NCI-H524 treated with DMSO at 0.1 percent for 48 hours (cell line): ENCODE measurements at places on chromosomes 2 and 18.

DNA sequence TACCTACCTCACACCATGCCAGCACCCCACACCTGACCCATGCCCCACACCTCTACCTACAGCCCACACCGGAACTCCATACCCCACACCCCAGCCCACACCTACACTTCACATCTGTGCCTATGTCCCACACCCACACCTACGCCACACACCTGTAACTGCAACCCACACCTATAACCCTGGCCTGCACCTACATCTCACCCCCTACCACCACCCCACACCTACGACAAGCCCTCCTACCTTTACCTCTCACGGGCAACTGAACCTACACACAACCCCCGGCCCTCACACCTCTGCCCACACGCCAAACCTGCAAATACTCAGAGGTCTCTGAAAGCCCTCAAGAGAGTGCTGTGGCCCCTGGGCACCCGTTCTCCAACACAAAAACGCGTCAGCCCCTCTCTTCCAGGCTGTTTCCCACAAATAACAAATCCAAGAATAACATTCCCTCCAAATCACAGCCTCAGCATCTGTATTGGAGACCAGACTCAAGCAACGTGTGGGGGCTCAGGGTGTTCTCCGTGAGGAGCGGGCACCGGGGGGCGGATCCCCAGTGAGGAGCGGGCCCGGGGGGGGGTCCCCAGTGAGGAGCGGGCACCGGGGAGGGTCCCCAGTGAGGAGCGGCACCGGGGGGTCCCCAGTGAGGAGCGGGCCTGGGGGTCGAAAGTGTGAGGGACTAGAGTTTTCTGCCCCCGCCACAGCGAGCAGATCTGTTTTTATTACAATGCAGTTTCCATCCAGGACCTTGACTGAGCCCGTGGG, 33.4 kb downstream of the SLC66A2 start:
- DNase-seq = no peak

DNA sequence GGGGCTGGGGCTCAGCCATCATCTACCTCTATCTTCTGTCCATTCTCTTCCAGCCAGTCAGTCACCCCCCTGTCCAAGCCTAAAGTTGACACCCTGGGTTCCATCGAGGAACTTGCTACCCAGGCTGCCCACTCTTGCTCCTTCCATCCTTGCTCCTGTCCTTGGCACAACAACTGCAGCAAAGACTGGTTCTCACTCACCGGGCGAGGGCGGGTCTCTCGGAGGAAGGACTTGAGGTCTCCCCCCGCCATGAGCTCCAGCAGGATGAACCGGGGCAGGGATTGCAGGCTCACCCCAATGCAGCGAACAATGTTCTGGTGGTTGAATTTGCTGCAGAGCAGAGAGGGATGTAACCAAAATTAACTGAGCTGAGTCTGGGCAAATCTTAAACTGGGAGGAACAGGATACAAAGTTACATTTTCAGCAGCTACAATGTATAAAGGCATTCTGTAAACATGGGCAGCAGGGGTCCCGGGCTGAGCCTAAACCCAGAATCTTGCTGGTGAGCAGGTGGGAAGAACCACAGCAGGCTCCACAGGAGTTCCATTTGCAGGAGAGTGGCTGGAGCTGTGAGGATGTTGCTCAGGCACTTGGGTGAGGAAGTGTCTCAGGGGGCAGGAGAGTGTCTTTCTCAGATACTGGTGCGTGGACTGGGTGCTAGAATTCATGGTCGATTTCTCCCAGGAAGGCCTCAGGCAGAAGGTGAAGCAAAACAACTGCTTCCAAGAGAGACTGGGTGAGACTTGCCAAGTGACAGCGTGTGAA, 105.5 kb downstream of the CLIP4 start:
- DNase-seq = no peak

GRCh38 chr2:72908741-72909140, 8.6 kb upstream of the EMX1 start:
- no peak for DNase-seq

- DNase-seq = no peak
Measured at GRCh38 chr2:236190674-236191073, 22.5 kb upstream of the GBX2 start.

GRCh38 chr2:199833525-199833924, 17.5 kb downstream of the FTCDNL1 start:
- DNase-seq = no peak

GRCh38 chr2:10318345-10318744, 15.6 kb downstream of the HPCAL1 start:
- DNase-seq = no peak

- DNase-seq = no peak
Measured at GRCh38 chr18:29651122-29651680, 1391.3 kb downstream of the DSC3 start.

GRCh38 chr18:56455141-56455540, 183.3 kb downstream of the TXNL1 start:
- DNase-seq = no peak

DNA sequence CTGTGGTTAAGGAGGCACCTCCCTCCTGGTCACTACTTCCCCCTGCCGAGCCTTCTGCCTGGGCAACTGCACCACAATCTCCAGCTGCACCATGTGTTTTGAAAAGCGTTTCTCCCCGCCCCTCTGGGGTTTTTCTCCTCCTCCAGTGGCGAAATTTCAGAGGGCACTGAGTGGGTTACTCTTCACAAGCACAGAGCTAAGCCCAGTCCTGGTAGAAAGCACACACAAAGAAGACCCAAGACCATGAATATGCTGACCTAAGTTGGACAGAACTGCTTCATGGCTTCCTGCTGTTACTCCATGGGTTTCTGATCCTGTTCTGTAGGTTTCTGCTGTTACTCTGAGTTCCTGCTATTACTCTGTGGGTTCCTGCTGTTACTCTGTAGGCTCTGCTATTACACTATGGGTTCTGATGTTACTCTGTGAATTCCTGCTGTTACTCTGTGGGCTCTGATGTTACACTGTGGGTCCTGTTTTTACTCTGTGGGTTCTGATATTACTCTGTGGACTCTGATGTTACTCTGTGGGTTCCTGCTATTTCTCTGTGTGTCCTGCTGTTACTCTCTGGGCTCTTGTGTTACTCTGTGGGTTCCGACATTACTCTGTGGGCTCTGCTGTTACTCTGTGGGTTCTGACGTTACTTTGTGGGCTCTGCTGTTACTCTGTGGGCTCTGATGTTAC, 216.6 kb downstream of the RTP5 start:
- DNase-seq = no peak

- no peak for DNase-seq
Measured at GRCh38 chr18:52829876-52830405, 489.9 kb downstream of the DCC start.

GRCh38 chr18:54964741-54965140, 5.5 kb upstream of the CCDC68 start:
- DNase-seq = no peak

- no peak for DNase-seq
Measured at GRCh38 chr2:220103596-220103995, 476.2 kb downstream of the SLC4A3 start.

DNA sequence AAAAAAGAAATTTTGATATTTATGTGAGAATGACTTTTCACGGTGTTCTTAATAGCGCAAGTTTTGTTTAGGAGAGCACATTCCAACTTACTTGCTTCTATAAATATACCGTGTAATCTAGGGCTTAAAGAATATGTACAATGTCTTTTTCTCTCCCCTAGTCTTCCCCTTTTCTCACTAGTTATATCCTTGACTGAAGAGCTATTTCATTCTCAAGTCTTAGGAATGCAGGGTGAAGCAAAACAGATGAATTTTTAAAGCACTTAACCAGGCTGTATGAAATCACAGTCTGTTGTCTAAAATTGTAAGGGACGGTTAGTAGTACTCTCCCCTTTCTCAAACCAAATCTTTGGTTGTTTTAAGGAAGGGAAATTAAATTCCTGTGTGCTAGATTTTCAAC, 29.6 kb upstream of the SLC30A6 start:
- no peak for DNase-seq

- DNase-seq = no peak
Measured at GRCh38 chr18:57142324-57142723, 4.6 kb upstream of the BOD1L2 start.

DNA sequence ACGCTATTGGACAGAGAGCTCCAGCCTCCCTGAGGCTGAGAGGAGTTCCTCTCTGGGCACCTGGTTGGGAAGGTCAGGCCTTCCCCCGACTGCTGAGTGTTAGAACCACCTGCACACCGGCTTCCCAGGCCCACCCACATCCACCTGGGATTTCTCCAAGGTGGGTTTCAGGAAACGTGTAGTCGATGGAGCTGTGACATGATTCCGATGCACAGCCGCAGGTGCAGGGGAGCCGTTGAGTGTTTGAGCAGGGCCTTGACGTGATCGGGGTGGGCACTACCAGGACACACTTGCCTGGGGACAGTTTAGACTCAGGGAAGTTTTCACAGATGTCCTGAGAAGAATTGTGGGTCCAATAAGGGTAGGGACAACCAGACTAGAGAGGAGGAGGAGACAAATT, 21.8 kb upstream of the GIGYF2 start:
- no peak for DNase-seq

GRCh38 chr2:195563857-195564512, 93.0 kb upstream of the SLC39A10 start:
- DNase-seq = no peak

GRCh38 chr18:79530821-79531220, 135.1 kb downstream of the NFATC1 start:
- no peak for DNase-seq

- DNase-seq = peak; percentile 79
Measured at GRCh38 chr2:23532391-23533337, 147.7 kb downstream of the KLHL29 start.

- DNase-seq = no peak
Measured at GRCh38 chr2:56040834-56041233, 117.3 kb upstream of the EFEMP1 start.

DNA sequence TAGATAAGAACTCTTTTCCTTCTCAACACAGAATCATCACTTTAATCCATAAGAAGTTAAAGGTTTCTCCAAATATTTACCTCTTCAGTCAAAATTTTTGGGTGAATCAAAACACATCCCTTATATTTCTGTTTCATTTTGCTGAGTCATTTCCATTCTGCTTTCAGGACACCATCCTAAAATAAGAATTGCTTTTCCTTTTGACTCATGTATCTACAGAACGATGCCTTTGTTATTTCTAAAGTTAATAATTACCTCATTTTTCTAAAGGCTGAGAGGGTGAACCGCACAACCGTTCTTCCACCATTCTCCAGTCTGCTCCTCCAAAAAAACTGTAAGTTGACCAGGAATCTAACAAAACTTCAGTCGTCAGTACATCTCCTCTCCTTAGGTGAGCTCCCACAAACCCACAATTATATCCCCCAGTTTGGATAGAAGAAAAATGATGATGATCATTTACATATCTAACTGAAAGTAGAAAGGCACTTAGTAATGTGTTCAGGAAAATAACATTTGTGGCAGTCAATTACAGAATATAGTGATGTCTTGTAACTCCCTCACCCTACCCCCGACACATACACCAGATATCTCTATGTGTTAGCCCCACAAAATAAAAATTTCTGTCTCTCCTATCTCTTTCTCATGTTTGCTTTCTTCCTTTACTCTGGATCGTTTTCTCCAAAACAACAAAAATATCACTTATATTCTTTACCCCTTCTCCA, 162.5 kb downstream of the RAD51AP2 start:
- DNase-seq = no peak

DNA sequence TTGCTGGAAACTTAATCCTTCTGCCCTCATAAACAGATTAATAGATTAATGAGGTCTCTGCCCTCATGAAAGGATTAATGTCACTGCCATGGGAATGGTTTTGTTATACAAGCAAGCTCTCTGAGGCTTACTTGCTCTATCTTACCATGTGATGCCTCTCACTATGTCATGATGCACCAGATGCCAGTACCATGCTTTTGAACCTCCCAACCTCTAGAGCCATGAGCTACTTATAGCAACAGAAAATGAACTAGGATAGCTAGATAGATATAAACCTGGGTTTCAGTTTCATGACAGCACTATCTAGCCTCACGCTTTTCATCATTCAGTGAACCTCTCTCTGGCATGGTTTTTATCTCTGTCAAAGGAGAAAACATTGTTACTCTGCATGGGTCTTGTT, 371.6 kb upstream of the LRP1B start:
- DNase-seq = peak; percentile 59

GRCh38 chr2:119242276-119243119, 18.9 kb downstream of the STEAP3 start:
- DNase-seq = no peak

DNA sequence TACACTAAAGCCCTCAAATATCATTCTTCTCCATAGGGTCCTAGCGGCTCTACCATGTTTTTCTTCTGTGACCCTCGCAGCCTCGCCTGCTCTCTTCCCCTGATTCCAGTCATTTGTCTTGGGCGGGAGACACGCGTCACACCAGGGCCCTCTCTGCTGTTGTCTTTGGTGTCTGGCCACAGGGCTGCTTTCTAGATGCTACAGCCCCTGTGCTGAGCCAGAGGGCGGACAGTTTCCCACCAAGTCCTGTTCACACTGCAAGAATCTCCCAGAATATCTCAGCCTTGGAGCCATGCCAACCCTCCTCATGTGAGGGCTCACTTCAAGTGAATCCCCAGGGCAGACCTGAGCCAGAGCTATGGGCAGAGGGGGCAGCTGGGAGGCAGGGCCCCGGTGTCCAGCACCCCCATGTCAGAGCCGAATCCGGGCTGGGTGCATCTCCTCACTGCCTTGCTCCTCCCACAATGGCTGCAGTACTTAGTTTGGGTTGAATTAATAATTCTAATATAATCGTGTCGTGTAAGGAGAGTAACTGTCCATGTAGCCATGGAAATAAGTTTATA, 42.1 kb downstream of the DIPK1C start:
- DNase-seq = no peak

GRCh38 chr2:217905395-217905794, 97.4 kb downstream of the TNS1 start:
- DNase-seq = no peak

GRCh38 chr2:69567157-69567908, 76.2 kb downstream of the AAK1 start:
- DNase-seq = no peak

- DNase-seq = no peak
Measured at GRCh38 chr2:108612514-108613183, 78.4 kb downstream of the LIMS1 start.

DNA sequence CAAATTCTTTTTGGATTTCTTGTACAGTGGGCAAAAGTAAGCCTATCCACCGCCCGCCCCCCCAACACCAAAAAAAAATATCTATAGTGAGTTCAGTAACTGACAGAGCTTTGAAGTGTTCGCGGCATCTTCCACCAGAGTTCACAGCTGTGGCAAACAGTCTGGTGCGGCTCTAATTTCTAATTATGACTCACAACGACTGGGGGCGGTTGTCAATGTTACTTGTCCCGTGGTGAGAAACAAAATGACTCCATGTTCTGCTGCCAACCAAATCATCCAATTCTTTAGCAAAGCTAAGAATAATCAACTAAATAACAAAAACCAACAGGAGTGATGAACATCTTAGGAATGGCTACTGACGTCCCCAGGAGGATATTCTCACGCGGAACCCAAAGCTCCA, 392.5 kb upstream of the SALL3 start:
- no peak for DNase-seq

GRCh38 chr18:8462651-8463185, 146.5 kb upstream of the RAB12 start:
- DNase-seq = no peak

DNA sequence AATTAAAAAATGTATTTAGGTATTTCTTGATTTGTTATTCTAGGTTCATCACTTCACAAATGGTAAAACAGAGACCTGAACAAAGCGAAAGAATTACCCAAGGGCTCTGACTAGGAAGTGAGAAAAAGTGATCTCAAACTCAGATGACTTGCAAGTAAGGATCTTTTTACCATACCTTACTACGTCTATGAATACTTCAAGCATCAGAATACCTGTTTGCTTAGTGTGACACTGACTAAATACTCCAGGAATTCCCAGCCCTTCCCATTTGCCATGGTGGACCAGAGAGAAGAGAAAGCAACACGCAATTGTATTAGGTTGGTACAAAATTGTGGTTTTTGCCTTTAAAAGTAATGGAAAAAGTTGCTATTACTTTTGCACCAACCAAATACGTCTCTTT, 35.8 kb upstream of the FIGN start:
- DNase-seq = no peak
